ENCODE measurements at places on chromosomes 5 and 9.

GRCh38 chr9:96168882-96169281 lies 133.1 kb downstream of the HSD17B3 start:
- DNase-seq, result no peak

GRCh38 chr9:138013273-138013672 lies 135.7 kb downstream of the CACNA1B start:
- DNase-seq, result no peak

DNA sequence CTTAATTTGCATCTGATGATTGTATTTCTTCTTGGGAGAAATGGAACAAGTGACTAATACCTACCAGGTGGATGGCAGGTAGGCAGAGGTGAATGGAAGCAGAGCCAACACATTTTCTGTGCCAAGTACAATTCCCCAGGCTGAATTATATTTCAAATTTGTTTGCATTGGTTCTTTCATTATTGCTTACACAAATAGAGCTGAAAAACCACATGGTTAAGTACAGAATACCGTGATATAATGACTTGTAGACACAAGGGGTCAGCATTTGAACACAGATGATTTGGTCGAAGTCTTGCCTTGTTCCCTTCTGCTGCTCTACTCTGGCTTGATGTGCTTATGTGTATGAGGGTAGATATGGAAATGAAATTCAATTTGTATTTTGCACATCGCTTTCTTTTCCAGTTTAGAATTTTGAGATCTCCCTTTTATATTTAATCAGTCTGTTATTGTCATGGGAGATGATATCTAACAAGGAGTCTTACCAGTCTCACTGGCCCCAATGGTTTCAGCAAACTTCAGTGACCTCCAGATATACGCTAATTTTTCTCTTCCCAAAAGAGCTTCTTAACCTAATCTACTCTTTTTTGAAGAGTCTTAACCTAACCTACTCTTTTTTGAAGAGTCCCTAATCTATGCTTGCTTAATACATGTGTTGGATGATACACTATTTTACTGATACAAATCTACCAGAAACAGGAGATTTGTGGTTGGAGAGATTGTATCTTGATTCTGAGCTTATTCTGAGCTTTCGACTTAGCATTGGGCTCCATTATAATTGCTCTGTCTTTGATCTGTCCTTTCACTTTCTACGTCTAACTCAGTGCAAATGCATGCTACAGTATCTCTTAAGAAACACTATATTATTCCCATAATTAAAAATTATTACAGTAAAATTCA lies 88.1 kb downstream of the PCSK1 start:
- DNase-seq, result no peak

DNA sequence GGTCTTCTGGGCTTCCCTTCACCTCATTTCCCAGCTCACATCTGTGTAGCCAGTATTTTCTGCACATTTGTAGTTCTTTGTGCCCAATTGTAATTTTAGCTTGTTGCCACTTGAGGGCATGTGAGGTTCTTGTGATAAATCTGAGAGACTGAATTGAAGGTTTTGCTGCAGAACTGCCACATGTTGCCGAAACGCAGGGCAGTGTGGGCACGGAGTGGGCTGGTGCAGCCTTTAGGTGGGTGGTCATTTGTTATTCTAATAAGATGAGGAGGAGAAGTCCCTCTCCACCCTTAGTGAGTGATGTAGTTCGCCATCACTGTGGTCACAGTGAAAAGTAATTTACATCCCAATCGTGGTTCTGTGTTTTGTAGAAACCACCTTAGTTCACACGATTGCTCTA lies 21.2 kb downstream of the OTULIN start:
- DNase-seq, result no peak

- no peak for DNase-seq
These were observed 239.5 kb upstream of the MAP3K1 start for GRCh38 chr5:56575821-56576220.

DNA sequence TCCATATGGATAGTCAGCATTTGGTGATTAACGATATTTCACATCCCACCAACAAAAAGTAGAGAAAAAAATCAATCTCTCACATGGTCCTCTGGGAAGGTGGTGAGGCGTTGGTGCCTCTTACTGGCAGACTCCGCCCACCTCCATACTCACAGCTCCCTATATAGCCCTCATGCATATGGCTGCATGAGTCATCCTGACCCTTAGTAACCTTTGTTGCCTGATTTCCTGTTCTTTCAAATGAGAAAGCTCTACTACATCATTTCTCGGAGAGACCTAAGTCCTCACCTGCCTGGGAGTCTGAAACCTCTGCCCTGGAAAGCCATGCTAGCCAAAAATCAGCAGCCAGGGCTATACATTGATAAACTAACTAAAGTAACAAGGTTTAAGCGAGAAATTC lies 33.3 kb upstream of the ABCA1 start:
- DNase-seq, result peak; percentile 11
